Naive B cell (primary cell): ENCODE measurements at places on chromosomes 11 and 22. TPM values are rescaled to one million over a fixed set of nuclear protein-coding genes. Genes with fewer than 3 reads are reported as not detected.

DNA sequence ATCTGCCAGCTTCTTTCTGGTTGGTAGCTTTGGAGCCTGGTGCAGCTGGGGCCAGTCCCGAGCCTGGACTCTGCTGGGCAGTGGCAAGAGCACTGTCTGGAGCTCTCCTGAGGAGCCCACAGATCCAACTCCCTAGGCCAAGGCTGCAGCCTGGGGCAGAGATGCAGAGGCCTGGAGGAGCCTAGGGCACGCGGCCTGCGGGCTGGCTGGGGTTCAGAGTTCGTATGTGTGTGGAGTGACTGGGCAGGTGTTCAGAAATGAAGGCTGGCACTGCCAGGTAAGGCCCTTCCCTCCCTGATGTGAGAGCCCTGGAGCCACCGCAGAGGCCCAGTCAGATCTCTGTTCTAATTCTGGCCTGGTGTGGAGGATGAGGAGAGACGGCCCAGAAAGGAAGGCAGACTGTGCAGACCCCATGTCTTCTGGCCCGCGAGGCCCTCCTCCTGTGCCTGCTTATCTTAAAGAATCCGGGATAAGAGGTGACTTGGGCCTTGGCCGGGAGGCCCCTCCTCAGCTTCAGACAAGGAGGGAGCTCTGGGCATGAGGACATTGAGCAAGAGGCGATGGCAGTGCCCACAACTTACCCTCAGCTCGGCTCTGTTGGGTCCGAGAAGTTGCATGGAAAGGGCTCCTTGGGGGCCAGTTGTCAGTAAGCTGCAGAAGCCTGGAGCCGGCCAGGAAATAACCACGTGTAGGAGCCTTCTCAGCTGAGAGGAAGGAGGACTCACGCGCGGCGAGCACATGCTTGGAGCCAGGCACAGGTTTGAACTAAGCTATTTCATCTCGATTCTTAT is 62.2 kb upstream of the B3GAT1 start:
- no peak for DNase-seq

DNA sequence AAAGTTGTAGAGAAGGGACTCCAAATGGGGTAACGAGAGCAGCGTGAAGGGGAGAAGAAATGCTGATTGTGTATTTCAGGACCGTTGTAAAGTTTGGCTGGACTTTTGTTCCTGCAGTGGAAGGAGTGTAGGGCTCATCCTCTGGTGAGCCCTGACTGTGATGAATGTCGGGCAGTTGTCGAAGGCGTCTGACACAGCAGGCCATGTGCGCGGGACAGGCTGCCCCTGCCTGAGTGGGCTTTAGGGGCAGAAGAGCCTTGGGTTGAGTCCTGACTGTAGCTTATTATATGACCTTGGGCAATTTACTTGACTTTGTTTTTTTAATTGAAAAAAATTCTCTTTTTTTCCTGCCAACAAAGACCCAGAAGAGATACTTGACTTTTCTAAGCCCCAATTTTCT is 3.1 kb downstream of the TRMU start:
- no peak for DNase-seq

DNA sequence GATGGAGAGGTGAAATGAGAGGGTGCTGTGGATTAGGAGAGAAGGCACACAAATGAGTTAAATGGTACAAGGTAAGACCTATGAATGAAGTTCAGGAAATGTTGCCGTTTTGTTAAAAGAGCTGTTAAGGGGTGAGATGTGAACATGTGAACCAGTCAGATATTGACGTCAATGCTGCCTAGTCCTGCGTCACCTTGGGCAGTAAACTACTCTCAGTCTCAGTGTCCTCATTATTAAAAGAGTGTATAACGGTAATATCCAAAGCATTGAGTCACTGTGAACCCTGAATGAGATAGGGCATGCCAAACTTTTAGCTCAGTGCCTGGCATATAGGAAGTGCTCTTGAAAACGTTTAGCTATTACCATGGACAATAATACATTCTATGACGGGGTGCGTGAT is 32.4 kb upstream of the SORL1-AS1 start:
- DNase-seq: no peak

DNA sequence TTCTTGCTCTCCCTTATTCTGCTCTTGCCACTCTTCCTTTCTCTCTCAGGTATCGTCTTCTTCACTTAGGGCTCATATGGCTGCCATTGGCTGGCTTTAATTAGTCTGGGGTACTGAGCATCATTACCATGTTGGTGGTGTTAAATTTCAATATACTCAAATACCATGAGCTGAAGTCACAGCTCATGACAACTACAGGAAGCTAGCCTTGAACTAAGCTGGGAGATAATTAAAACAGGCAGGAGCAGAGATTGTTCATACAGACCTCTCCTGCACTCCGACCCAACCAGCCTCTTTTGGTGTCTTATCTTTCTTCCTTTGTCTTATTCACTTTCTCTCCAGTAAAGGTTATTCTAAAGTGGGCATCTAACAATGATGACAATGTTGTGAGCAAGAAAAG is 130.9 kb upstream of the BLID start:
- no peak for DNase-seq

DNA sequence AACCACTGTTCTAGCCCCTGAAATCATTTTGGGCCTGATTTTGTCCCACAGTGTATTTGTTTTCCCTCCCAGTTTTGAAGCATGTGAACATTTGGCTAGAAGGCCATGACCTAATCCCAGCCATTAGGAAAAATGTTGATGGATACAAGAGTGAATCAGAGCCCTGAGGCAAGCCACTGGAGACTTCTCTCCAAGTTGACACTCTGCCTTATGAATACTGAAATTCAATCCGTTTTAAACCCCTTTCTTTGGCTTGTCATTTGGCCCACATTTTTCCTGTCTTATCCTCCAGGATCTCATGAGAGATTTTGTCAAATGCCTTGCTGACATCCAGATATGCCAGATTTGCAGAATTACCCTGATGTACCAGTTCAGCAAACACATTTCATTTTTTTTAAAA is 158.8 kb downstream of the FAT3 start:
- DNase-seq: no peak

DNA sequence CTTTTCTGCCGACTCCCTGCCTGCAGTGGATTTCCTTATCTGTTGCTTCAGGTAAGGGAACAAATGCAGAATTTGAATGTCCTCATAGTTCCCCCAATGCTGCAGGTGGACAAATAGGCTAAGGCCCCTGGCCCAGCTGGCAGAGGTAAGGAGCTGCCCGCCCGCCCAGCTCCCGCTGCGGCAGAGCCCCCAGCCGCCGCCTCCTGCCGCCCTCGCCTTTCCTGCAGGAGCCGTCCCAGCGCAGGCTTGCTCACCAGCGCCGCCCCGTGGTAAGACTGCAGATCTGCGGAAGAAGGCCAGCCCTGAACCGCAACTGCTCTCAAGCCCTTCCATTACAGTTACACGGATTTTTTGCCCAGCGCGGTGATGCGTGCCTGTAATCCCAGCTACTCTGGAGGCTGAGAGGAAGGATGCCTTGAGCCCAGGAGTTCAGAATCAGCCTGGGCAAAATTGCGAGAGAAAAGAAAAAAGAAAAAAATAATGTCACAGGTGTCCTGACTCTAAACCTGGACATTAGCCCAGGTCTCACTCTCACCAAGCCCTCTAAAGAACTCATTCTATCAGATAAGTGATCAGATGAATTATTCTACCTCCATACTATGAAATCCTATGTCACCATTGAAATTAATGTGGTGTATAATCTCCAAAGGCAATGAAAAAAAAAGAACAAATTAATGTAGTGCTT is 51.2 kb upstream of the EMID1 start:
- peak; percentile 35 for DNase-seq

DNA sequence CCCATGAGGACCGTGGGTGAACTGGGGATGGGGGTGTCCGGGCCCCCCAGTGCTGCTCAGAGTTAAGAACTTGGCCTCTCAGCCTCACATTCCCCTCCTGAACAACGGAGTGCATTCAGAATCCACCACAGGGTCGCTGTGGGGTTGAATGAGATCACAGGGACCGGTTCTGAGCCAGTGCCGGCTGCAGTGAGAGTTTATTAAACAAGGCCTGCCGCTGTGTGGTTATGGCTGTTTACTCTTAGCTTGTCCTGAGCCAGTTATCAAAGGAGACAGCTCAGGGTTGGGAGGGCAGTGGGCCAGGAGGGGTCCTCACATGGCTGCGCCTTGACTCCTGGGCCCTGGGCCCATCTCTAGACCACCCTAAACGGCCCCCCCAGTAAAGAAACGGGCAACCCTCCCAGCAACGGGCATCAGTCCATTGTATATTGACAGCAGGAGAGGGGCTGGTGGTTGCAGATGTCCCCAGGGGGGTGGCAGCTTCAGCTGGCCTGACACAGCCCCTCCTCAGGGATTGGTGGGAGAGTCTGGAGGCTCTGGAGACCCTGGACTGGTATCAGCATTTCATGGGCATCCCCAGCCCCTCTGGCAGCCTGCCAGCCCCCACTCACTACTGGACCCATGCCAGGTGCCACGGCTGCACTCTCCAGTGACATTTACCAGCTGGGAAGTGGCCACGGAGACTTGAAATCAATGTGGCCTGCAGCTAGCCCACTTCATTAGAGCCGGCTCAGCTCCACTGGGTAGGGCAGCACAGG is 15.1 kb upstream of the CABP7 start:
- no peak for DNase-seq

GRCh38 chr22:23565305-23565914 is 14.7 kb downstream of the IGLL1 start:
- peak; percentile 3 for DNase-seq

DNA sequence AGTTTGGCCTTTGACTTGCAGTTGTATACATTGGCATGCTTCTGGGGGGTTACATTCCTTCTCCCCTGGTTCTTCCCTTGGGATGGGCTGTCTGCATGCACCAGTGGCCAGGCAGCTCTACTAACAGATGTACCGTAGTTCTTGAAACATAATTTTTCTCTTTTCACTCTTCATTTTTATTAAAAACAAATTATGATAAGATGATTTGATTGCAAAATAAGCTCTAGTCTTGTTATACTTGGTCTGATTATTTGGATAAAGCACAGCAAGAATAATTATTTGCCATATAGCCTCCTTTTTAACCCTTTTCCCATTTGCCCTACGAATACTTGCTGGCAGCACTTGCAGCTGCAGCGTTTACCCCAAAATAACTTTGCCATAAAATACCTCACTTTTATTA is 12.7 kb downstream of the OR56A5 start:
- DNase-seq: no peak

GRCh38 chr11:22711071-22711770 is 44.8 kb downstream of the GAS2 start:
- no peak for DNase-seq

- DNase-seq: no peak
Observed at GRCh38 chr11:132471466-132471865, 1060.8 kb downstream of the OPCML start.

DNA sequence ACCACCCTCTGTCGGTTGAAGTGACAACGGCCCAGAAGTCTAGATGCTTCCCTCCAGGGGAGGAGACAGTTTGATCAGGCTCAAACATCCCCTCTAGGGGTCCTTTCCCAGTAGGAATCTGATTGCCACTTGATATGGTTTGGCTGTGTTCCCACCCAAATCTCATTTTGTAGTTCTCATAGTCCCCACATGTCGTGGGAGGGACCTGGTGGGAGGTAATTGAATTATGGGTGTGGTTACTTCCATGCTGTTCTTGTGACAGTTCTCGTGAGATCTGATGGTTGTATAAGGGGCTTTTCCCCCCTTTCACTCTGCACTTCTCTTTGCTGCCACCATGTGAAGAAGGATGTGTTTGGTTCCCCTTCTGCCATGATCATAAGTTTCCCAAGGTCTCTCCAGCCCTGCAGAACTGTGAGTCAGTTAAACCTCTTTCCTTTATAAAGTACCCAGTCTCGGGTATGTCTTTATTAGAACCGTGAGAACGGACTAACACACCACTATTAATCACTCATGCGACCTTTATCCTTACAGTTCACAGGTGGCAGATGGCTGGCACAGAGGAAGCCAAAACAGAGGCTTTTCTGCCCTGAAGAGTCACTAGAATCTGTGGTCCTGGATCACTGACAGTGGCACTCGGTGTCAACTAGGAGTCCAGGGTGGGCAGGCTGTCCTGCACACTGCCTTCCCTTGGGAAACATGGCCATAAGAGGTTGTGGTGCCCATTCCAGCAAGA is 21.6 kb downstream of the ASPHD2 start:
- DNase-seq: no peak

MMP27 gene
- not detected for polyA plus RNA-seq

OR52I2 gene
- polyA plus RNA-seq: not detected

SMARCB1 gene
- 73.7 TPM for polyA plus RNA-seq

TEAD1 gene
- polyA plus RNA-seq: not detected
